ENCODE measurements at places on chromosomes 6 and 20.

DNA sequence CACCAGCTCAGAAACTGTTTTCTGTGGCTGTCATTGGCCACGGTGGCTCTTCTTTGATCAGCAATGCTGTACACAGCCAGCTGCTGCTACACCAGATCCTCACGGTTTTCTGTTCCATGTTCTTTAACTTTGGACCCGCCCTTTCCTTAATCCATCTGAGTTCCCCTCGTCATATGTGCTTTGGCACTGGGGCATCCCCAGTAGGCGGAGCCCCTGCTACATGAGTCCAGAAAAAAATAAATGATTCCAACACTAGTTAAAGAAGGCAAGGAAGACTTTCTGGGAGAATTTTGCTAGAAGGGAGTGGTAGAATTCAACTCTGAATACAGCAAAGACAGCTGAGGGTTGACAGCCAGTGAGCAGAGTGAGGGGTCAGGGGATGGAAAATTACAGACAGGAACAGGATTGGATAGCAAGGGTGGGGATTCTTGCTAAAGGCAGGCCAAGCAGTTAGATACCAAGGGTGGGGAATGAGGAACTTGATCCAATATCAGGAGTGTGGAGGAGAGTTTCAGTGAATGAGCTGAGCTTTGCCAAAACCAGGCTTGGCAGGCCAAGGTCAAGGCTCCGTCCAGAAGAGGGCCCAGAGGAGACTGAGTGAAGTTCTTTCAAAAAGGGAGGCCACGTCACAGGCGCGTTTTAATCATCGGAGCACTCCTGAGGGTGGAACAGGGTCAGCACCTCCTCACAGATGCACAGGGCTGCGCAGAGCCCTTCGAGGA lies 391.8 kb downstream of the CDH4 start:
- no peak for DNase-seq

DNA sequence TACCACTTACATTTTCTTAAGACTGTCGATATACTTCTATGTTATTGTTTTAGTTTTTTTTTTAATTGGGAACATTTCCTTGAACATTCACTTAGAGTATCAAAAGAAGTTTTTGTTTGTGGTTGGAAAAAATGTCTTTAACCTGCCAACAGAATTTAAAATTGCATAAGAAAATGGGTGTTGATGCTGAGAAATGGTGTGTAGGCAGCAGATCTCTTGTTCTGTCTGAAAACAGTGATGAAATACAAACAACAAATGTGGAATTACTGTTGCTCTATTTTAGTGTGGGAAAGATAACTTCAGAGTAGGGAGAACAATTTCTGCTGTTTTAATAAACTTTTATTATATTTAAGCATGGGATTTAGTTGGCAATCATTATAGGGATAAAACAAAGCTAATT lies 293.5 kb downstream of the CDKAL1 start:
- no peak for DNase-seq

- DNase-seq = no peak
Observed at GRCh38 chr20:14712302-14712739, 374.9 kb upstream of the FLRT3 start.

GRCh38 chr6:128605961-128606360 lies 85.6 kb upstream of the PTPRK start:
- DNase-seq = no peak

DNA sequence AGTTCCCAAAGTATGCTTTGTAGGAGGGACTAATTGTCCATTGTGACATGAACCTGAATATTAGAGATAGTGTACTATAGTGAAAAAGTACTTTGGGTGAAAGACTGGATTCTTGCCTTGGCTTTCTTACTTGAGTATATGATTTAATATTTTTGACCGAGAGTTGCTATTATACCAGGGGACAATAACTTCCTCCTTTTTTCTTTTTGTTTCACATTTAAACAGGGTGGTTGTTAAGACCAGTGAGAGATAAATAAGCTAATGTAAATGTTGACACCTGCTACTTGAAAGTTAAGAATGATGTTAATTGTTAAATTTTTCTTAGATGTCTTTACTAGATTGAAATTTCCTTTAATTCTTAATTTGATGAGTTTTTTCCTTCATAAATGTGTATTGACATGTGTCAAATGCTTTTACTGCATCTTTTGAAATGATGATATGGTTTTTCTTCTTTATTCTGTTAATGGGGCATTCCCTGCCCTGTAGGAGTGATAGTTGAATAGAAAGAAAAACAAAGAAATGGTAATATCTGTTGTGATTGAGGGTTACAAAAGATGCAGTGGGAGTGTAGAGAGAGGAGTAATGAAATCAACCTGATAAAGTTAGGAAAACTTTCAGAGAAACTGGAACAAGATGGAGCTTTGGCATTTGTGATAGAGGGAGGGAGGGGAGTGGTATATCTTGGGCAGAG lies 48.4 kb downstream of the ZFAND3 start:
- no peak for DNase-seq

- no peak for DNase-seq
Observed at GRCh38 chr6:144530118-144530517, 245.0 kb downstream of the UTRN start.

- DNase-seq = no peak
Observed at GRCh38 chr6:29964518-29964886, 22.2 kb downstream of the HLA-A start.

DNA sequence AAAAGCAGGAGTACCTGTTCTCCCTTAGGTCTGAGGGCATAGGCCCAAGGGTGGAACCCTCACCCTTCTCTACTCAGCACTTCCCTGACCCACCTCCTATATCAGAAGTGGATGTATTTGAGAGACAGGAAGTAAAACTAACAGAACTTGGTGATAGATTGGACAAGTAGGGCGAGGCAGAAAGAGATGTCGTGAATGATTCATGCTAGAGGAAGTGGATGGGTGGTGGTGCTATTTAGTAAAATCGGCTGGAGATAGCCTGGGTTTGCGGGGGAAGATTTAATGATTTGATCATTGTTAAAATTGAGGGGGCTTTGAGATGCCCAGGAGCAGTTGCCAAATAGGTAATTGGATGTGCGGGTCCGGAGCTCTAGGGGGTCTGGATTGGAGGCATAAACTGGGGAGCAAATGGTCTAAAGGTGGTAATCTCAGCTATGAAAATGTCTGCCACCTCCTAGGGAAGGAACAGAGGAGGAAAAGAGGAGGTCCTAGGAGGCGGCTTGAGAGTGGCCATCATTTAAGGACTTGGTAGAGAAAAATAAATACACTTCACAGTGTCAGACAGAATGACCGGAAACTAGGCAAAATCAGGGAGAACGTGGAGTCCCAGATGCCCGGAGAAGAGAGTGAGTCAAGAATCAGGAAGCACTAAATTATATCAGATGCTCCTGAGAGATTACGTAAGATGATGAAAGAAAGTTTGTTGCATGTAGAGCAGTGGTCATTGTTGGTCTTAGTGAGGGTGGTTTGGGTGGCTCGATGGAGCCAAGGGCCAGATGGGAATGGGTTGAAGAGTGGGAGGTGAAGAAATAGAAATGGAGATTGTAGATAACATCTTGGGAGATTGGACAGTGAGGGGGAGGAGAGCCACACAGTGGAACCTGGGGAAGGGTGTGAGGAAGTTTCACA lies 142.0 kb downstream of the CEP57L1 start:
- DNase-seq = no peak

GRCh38 chr6:169312658-169313346 lies 59.2 kb upstream of the THBS2 start:
- DNase-seq = no peak

- no peak for DNase-seq
Observed at GRCh38 chr20:704726-705125, 29.1 kb upstream of the SCRT2 start.

GRCh38 chr6:84093441-84094435 lies 60.2 kb downstream of the MRAP2 start:
- no peak for DNase-seq

DNA sequence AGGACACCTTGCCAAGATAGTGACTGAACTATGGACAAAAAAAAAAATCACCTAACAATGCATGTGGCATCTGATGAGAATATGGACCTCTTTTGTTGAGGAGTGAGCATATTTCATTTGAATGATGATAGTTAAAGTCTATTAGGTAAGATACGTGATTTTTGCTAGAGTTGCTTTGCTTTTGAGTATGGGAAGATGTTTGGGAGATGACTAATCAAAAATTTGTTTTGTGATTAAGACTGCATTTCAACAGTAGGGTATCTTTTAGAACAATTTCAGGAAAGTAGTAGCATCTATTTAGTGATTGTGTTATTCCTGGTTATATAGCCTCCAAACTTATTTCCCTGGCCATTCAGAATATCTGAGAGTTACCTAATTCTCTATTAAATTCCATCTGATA lies 878.6 kb upstream of the CITED2 start:
- no peak for DNase-seq

DNA sequence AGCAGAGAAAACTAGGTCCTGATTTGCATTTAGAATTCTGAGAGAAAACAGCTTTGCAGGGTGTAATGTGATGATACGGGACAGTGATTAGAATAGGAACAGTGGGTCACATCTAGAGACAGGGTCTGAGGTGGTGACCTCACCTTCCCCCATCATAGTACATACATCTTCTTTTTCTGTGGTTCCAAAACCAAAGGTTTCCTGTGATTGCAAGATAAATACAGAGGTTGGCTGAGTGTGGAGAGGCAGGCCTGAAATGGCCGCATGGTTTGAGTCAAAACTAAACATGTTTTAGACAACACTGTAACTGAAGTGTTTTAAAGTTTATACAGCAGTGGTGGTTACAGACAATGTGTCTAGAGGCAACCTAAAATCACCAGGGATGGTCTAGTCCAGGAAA lies 10.4 kb upstream of the NT5DC1 start:
- DNase-seq = no peak

- no peak for DNase-seq
Observed at GRCh38 chr20:10763112-10763511, 89.3 kb upstream of the JAG1 start.

- DNase-seq = no peak
Observed at GRCh38 chr6:12618296-12618695, 98.3 kb upstream of the PHACTR1 start.

All from CD4-positive, alpha-beta T cell treated with Interleukin-6 at 100 ng/mL for 8 hours (primary cell).